CD8-positive, alpha-beta memory T cell (primary cell): ENCODE measurements at places on chromosomes 3 and 15.

DNA sequence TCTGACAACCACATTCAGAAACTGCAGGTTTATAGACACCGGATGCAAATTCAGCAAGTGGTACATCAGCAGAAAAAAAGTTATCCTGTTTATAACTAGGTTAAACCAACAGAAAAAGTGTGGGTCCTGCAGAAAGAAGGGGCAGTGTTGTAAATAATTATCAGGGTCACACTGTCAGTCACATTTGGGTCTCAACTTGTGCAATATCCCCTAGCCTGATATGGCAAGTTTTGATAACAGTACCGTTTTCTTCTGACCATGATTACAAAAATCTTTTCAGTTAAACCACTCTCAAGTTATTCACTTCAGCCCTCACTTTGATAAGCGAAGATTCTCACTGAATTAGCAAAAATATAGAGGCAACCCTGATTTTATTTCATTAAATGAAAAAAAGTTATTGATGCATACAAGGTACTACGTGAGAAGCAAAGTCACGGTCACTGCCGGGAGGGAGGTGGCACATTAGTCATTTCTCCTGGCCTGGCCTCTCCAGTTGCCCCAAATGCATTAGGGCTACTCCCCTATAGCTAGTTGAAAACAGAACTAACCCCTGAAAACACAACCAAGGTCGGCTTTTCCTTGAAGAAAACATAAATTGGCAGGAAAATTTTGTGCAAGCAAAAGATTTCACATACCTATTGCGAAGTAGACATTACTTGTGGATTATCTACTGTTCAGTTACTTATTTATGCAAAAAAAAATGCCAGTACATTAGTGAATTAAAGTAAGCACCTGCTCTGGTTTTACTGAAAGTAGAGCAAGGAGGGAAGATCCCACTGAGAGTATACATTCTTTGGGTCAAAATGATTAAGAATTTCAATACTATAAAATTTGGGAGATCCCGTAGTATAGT lies 28.6 kb downstream of the IL5RA start:
- no peaks in the 10 kb centered on the region for H3K4me1 ChIP-seq
- H3K36me3 ChIP-seq = no peaks in the 10 kb centered on the region
- no peaks in the 10 kb centered on the region for H3K27me3 ChIP-seq
- DNase-seq = no peak

DNA sequence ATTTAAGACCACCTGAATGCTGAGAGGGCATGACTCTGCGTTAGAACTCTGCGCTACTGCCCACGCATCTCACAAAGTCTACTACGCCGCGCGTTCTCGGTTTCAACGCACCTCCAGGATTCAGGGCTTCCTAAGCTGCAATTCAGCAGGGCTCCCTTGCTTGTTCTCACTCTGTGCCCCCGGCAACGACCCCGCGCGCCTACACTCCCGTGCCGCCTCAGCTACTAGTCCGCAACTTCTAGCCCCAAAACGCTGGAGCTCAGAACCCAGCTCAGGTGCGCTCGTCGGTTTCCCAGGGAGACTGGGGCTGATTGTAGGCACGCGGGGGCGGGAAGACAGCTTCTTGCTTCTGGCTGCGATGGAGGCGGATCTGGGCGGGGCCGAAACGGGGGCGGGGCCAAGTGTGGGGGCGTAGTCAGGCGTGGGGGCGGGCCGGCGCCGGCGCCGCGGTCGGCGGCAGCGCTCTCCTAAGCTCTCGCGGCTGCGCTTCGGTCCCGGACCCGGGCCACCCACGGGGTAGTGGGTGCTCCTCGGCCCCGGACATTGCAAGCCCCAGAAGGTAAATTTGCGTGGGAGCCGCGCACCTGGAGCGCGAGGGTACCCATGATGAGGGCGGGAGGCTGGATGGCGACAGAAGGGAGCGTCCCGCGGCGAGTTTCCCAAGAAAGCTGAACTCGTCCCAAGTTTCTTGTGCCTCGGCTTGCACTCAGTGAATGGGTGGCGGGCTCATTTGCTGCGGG lies at the start of gene ARHGEF26:
ARHGEF26 (plus strand) TSS at position 430 of the 740 bp plus-strand sequence. CDS start 603 bp downstream, outside the sequence.
- peak; percentile 45 for DNase-seq
- H3K36me3 ChIP-seq = no peaks in the 10 kb centered on the region
- H3K27ac ChIP-seq = no peak within 1 kb of the TSS

- no peak for DNase-seq
- H3K4me1 ChIP-seq = no peaks in the 10 kb centered on the region
- no peaks in the 10 kb centered on the region for H3K36me3 ChIP-seq
- H3K27me3 ChIP-seq = no peaks in the 10 kb centered on the region
- H3K4me3 ChIP-seq = no peak overlapping the region
- no peak overlapping the region for H3K27ac ChIP-seq
These were observed 49.8 kb upstream of the SYN2 start for GRCh38 chr3:11954312-11954934.

DNA sequence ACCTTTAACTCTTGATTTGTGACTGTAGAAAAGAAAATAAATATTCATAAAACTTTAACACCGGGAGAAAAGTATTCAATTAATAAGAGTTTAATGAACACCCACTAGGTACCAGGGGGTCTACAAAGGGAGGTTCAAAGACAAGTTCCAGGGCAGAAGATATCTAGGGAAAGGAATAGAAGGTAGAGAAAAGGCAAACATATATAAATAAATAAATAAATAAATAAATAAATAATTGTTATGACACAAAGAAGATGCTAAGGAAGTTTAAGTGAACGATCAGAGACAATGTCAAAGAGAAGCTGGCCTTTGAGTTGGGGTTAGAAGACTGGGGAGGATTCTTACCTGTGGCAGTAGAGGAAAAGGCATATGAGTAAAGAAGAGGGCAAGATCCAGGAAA lies 123.8 kb downstream of the NEDD4 start:
- H3K4me3 ChIP-seq = no peak overlapping the region
- no peaks in the 10 kb centered on the region for H3K36me3 ChIP-seq
- H3K4me1 ChIP-seq = no peaks in the 10 kb centered on the region

- H3K4me1 ChIP-seq = no peaks in the 10 kb centered on the region
- no peaks in the 10 kb centered on the region for H3K36me3 ChIP-seq
- H3K4me3 ChIP-seq = no peak overlapping the region
- H3K27ac ChIP-seq = no peak overlapping the region
- no peak for DNase-seq
These were observed 42.3 kb downstream of the RSRC1 start for GRCh38 chr3:158152186-158152585.

DNA sequence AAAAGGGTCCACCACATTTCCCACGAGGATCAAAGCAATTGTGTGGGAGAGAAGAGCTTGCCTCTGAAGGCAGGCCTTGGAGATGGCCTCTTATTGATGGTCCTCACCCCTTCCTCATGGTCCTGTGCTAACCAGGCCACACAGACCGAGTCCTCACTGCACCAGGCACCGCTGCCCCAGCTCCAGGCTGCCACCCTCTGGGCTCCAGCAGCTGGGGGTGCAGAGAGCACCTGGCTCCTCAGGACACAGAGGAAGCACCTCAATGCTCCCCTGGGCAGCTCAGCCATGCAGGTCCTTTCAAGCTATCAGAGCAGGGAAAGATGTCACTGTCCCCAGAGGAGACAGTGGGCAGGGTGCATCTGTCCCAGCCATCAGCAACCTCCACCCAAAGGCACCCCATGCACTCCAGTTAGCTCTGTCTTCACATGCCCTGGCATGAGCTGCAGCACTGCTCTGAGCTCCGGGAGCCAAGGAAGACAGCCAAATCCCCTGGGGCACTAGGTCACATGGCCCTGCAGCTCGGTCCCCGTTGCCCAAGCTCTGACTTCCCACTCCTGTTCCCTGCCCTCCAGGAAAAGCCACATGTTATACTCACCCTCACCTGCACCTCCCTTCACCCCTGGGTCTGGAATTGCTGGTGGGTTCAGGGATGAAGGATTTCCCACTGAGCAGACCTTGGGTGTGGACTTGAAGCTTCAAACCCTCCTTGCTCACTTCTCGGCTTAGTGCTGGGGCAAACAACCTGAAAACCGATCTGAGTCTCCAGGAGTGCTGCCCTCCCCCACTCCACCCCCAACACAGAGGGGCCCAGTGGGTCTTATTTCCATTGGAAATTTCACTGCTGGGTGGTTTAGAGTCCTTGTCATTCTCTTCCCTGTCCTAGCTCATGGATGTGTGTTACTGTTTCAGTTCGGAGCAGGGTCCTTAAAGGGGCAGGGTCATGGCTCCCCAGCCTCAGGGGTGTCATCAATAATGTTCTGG lies 32.6 kb downstream of the ALS2CL start:
- H3K27ac ChIP-seq = no peak overlapping the region
- no peak for DNase-seq
- no peaks in the 10 kb centered on the region for H3K4me1 ChIP-seq
- H3K27me3 ChIP-seq = no peaks in the 10 kb centered on the region
